ENCODE measurements at places on chromosomes 16 and 17.

DNA sequence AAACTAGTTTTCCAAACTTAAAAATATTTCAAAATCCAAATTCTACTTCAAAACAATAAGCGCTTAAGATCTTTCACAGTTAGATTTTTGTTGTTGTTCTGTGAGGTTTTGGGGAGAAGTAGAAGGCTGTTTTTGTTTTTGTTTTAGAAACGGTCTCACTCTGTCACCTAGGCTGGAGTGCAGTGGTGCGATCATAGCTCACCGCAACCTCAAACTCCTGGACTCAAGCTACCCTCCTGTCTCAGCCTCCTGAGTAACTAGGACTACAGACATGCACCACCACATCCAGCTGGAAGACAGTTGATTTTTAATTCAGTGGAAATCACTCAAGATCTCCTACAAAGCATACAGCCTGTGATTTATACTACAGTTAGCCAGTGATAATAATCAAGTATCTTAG lies 2.7 kb downstream of the SHCBP1 start:
- no peak for DNase-seq

- DNase-seq, result no peak
Measured at GRCh38 chr17:50326831-50327364, 19.0 kb upstream of the XYLT2 start.

GRCh38 chr17:6667516-6667915 lies 16.0 kb downstream of the C17orf100 start:
- no peak for DNase-seq

DNA sequence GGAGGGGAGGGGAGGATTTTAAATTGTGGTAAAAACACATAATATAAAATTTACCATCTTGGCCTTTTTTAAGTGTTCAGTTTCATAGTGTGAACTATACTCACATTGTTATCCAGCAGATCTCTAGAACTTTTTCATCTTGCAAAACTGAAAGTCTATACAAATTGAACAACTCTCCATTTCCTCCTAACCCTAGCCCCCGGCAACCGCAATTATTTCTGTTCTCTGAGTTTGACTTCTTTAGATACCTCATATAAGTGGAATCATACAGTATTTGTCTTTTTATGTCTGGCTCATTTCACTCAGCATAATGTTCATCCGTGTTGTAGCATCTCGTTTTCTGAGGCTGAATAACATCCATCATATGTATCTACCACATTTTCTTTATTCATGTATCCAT lies 30.0 kb upstream of the MRTFB start:
- no peak for DNase-seq

- DNase-seq, result no peak
Measured at GRCh38 chr16:28126684-28127620, 63.4 kb upstream of the GSG1L start.

DNA sequence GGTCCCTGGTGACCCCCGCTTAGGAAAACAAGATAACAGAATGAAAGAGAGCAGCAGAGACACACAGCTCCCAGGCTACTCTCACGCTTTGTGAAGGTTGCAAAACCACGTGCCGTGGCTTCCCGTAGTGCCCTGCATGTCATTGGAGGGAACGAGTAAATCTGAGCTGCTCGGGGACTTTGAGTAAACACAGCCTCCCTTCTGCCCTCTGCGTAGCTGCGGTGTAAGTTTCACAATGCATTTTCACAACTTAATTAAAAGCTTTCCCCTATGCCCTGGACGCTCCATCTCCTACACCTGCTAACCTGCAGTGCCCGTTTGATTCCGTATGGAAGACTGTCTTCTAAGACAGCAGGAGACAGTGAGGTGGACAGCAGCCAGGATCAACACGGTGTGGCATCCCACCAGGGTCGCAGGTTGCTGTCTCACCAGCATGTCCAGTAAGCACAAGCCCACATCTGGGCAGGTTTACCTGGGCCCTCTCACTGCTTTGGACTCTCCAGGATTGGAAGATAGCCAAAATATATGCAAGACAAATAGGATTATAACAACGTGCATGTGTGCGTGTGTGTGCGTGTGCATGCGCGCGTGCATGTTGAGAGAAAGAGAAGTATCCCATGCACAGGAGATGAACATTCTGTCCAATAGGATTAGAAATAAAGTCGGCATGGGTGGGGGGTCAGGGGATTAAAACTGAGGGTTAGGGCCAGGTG lies 116.4 kb upstream of the RCVRN start:
- no peak for DNase-seq

- no peak for DNase-seq
Measured at GRCh38 chr17:7611635-7612293, 2.9 kb downstream of the FXR2 start.

DNA sequence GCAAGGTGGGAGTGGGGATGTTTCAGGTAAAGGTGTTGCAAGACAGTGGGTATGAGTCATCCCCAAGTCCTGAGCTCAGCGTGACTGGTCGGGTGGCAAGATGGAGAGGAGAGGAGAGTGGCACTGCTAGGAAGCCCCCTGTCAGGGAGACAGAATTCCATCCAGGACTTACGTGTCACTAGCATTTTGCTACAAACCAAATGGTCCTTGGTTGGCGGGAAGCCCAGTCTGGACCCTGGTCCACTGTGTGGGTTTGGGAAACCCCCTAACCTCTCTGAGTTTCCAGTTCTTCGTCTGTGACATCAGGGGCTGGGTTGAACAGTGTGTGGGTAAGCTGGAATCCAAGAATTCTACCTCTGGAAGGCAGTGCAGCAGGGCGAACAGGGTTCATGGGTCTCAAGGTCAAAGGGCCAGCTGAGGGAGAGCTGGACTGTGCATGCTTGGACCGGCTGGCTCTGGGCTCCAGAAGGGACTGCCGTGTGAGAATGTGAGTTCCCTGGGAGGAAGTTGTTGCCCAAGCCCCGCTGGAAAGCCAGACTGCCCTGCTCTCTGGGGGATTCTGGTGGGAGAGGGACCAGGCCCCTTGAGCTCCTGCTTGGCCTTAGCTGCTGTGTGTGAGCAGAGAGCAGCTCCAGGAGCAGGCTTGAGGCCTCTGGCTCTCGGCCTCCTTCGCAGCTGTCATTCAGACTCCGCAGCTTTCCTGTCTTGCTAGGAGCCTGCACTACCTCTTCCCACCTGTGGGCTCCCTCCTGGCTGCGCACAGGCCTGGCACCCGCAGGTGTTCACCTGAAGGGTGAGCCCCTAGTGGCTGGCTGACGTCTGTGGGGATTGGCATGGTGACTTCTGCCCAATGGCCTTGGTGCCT lies 84.6 kb downstream of the NT5M start:
- no peak for DNase-seq

GRCh38 chr17:12549499-12550041 lies 116.1 kb upstream of the MYOCD start:
- no peak for DNase-seq

- no peak for DNase-seq
Measured at GRCh38 chr17:10109146-10109545, 89.3 kb downstream of the GAS7 start.

DNA sequence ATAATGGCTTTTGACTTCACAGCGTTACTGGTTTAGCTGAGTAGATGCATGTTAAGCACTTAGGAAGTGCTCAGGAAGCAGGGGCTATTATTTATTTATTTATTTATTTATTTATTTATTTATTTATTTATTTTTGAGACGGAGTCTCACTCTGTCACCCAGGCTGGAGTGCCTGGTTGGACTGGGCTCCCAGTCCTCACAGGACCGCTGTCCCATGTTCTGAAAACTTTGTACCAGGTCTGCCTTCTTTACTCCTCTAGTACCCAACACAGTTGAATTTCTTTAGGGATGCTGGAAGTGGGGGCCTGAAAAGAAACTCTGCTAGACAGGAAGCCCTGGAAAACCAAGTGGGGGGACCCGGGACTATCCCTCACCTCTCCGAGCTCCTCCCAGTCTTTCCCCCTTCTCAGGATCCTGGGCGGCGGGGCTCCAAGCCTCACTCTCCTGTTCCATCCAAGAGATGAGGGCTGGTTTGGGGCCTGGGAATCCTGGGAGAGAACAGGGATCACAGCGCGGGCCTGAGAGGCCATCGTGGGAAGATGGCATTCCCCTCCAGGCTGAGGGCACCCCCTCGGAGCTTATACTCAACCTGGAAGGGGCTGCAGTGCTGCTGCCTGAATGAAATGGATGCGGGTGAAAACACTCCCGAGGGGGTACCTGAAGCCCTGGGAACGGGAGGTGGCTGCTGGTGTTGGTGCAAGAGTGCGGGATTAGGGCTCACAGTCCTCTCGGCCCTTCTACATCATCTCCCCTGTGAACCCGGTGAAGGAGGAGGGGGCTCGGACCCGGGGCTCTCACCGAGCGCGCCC lies 674 bp downstream of the ZNF688 start:
- no peak for DNase-seq

GRCh38 chr17:80365983-80366382 lies 49.0 kb upstream of the ENDOV start:
- no peak for DNase-seq

- no peak for DNase-seq
Measured at GRCh38 chr17:965311-965989, 14.1 kb downstream of the NXN start.

GRCh38 chr17:76384987-76385891 lies 830 bp downstream of the SPHK1 start:
- peak; percentile 50 for DNase-seq

GRCh38 chr17:410543-411401 lies 58.2 kb upstream of the RPH3AL start:
- peak; percentile 74 for DNase-seq

- DNase-seq, result peak; percentile 76
Measured at GRCh38 chr16:89201439-89202377, 1.4 kb upstream of the SLC22A31 start.

All from activated CD8-positive, alpha-beta memory T cell treated with anti-CD3 and anti-CD28 coated beads, Interleukin-2, amount 10 ng/mL, durations not matched to agents 7 days and 5 days (primary cell).